ENCODE measurements at places on chromosomes 7 and 10. TPM values are rescaled to one million over a fixed set of nuclear protein-coding genes. Genes with fewer than 3 reads are reported as not detected.
A peak's percentile ranks its signal among the peaks of the same experiment; 100 is the strongest.

GRCh38 chr7:75885036-75885435 is 6.2 kb downstream of the RHBDD2 start:
- DNase-seq, result no peak

- DNase-seq, result no peak
Measured at GRCh38 chr7:108067844-108068243, 62.3 kb downstream of the LAMB4 start.

DNA sequence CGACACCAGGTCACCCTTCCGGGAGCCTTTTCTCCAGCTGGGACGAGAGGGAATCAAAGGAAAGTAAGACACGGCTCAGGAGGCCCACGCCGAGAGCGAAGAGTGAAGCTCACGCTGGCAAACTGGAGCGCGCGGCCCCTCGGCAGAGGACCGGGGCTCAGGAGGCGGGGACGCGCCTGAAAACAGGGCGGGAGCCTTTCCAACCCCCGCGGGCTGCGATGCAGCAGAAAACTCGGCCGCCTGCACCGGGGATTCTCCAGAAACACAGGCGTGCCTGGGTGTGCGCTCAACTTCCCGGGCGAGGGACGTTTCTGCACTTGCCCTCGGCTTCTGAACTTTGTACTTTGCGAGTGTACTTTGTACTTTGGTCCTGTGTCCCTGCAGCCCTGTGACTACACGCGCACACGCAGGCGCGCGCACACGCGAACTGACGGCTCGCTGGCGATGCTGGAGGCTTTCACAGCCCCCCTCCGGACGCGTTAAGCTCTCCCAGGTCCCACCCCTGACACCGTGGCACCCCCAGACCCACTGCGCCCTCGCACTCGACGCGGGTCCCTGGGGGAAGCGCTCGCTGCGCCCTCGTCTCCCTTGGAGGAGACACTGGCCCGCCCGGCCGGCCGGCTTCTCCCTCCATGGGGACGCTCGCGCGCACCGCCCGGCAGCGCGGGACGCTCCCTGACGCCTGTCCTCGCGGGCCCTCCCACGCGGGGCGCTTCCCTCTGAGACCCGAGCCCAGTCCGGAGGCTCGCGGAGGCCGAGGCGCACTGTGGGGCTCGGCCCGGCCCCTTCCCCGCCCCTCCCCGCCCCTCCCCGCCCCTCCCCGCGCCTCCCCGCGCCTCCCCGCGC is 588 bp upstream of the PAOX start:
- peak; percentile 27 for DNase-seq

GRCh38 chr10:122515588-122516231 is 44.8 kb upstream of the DMBT1 start:
- no peak for DNase-seq

GRCh38 chr10:34347131-34347530 is 468.0 kb downstream of the PARD3 start:
- DNase-seq, result no peak

- DNase-seq, result no peak
Measured at GRCh38 chr7:7220821-7221220, 38.5 kb downstream of the C1GALT1 start.

GRCh38 chr7:100024020-100024619 is 8.7 kb downstream of the ZKSCAN1 start:
- no peak for DNase-seq

DNA sequence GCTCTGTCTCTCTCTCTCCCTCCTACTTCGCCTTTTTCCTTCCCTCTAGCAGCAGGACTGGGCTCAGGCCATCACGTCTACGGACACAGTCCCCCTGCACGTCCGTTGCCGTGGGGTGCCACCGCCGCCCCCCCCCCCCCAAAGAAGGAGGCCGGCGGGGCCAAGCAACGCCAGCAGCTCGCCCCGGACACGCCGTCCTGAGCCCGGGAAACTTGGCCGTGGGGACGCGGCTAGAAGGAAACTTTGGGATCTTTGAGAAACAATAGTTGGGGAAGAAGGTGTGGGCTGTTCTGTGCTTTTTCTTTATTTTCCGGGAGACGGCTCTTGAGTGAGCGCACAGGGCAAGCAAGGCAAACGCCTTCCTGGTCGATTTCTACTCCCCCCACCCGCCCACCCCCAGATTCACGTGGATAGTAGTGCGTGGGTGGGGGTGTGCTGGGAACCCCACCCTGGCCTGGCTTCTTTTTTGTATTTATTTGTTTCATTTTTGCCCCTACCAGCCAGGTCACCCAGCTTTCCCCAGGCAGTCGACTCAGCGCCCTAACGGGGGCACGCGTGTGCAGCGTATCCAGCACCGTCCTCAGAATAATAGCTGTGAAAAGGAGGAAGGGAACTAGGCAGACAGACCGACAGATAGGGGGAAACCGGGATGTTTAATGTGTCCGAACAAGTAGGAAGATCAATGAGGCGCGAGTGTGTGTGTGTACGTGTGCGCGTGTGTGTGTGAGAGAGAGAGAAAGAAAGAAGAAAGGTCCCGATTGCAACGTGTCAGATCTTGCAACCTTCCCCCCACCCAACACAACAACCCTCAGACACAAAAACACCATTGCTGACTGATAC is 1.4 kb downstream of the MXI1 start:
- peak; percentile 27 for DNase-seq

- DNase-seq, result peak; percentile 78
Measured at GRCh38 chr7:46291601-46292150, 370.6 kb upstream of the IGFBP3 start.

DNA sequence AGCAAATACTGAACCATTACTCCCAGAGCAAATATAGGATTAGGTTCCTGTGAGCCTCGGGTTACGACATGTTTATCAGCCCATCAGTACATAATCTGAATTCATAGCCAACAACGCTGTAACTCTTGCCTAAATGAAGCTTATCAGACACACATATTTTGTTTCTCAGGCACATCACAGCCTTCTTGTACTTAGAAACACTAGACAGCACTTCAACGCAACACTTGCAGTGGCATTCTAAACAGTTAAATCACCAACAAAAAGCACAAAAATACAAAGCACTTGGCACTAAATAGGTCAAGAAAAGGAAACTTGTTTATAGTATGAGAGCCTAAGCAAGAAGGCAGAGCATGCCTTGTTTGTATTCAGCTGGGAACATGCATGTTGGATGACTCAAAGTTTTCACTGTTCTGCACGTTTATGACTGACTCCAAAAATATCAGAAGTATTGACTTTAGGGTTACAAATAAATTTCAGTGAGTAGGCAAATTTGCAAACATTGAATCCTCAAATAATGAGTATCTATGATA is 75.0 kb downstream of the VPS50 start:
- DNase-seq, result peak; percentile 78

Gene TMEM229A
- total RNA-seq, result not detected

Gene CWF19L1
- total RNA-seq, result 31.4 TPM

Gene HTR7
- total RNA-seq, result 0.62 TPM

Gene AEBP1
- not detected for total RNA-seq

Gene FOXP2
- total RNA-seq, result not detected

Gene PIK3AP1
- 3.7 TPM for total RNA-seq

Gene HMX2
- not detected for total RNA-seq

Data from PC-3 (cell line).